Cardiac atrium fibroblast (primary cell): ENCODE measurements at places on chromosomes 2 and 18. TPM values are rescaled to one million over a fixed set of nuclear protein-coding genes. Genes with fewer than 3 reads are reported as not detected.

The UGT1A3 gene
- total RNA-seq: not detected in 2 replicates

The KIAA2012 gene
- not detected in 2 replicates for total RNA-seq

The CAPN13 gene
- total RNA-seq: not detected in 2 replicates

The TMEM214 gene
- 43.7 and 46.0 TPM in 2 replicates for total RNA-seq

The GPR45 gene
- not detected in 2 replicates for total RNA-seq

The SERPINB10 gene
- not detected in 2 replicates for total RNA-seq

The DPYSL5 gene
- not detected in 2 replicates for total RNA-seq

The TTC32 gene
- 1.3 and 12.6 TPM in 2 replicates for total RNA-seq

The MGAT4A gene
- total RNA-seq: 0.54 and 4.2 TPM in 2 replicates

The TXNDC2 gene
- total RNA-seq: 0.32 TPM in 1 of 2 replicates, not detected in the other

The IMPA2 gene
- total RNA-seq: 9.9 and 30.1 TPM in 2 replicates

The SCG2 gene
- total RNA-seq: 0.32 and 2.3 TPM in 2 replicates

The DES gene
- 0.32 TPM in 1 of 2 replicates, not detected in the other for total RNA-seq

The NGEF gene
- total RNA-seq: 0.32 and 0.72 TPM in 2 replicates

The C2orf81 gene
- under 0.01 and 0.49 TPM in 2 replicates for total RNA-seq

The DSEL gene
- 21.3 and 26.1 TPM in 2 replicates for total RNA-seq

The SERPINB12 gene
- not detected in 2 replicates for total RNA-seq

The RAPH1 gene
- total RNA-seq: 23.1 and 39.9 TPM in 2 replicates

The LOXHD1 gene
- not detected in 2 replicates for total RNA-seq

The BIRC6 gene
- 46.8 and 48.8 TPM in 2 replicates for total RNA-seq

The TLX2 gene
- total RNA-seq: not detected in 2 replicates

The TPO gene
- total RNA-seq: not detected in 2 replicates

The SLC9A2 gene
- total RNA-seq: not detected in 2 replicates
